Smooth muscle cell of bladder (primary cell): ENCODE measurements at places on chromosomes 11 and 22. TPM values are rescaled to one million over a fixed set of nuclear protein-coding genes. Genes with fewer than 3 reads are reported as not detected.

The ACRV1 gene
- total RNA-seq, result not detected in 2 replicates

The SYVN1 gene
- 16.8 and 18.1 TPM in 2 replicates for total RNA-seq

The ASCL2 gene
- total RNA-seq, result not detected in 2 replicates

The HORMAD2 gene
- total RNA-seq, result under 0.01 TPM in 1 of 2 replicates, not detected in the other

The PKNOX2 gene
- 0.92 and 1.4 TPM in 2 replicates for total RNA-seq

The ASRGL1 gene
- total RNA-seq, result 0.28 and 0.37 TPM in 2 replicates

The LMNTD2 gene
- 0.28 TPM in 2 replicates for total RNA-seq

The CCDC73 gene
- not detected in 2 replicates for total RNA-seq

The PGA5 gene
- total RNA-seq, result not detected in 2 replicates

The SAA4 gene
- not detected in 2 replicates for total RNA-seq

The NEFH gene
- 0.09 and 0.14 TPM in 2 replicates for total RNA-seq

The NEAT1 gene
- total RNA-seq, result 155 and 432 TPM in 2 replicates

The SSTR3 gene
- total RNA-seq, result under 0.01 and 0.09 TPM in 2 replicates

The OR2AG1 gene
- not detected in 2 replicates for total RNA-seq

The C11orf87 gene
- under 0.01 TPM in 1 of 2 replicates, not detected in the other for total RNA-seq

The YAP1 gene
- total RNA-seq, result 114 and 214 TPM in 2 replicates

The CALCA gene
- total RNA-seq, result not detected in 2 replicates

The SCGB2A2 gene
- not detected in 2 replicates for total RNA-seq

The MN1 gene
- total RNA-seq, result 0.85 and 2.4 TPM in 2 replicates

The JAML gene
- total RNA-seq, result not detected in 2 replicates

The MIOX gene
- total RNA-seq, result not detected in 2 replicates

The MS4A5 gene
- not detected in 2 replicates for total RNA-seq
